ENCODE measurements at places on chromosomes 11 and 22. TPM values are rescaled to one million over a fixed set of nuclear protein-coding genes. Genes with fewer than 3 reads are reported as not detected.

Gene SMIM35
- polyA plus RNA-seq, result 0.04 TPM

Gene PTS
- polyA plus RNA-seq, result 26.3 TPM

Gene TBCEL
- 5.3 TPM for polyA plus RNA-seq

GRCh38 chr11:64996710-64997380, at the start of gene BATF2:
TSS of gene BATF2 (minus strand) at chr11:64996971. CDS start at chr11:64996914, 57 bp downstream.
- peak; percentile 94 for DNase-seq

GRCh38 chr11:110072930-110073329, 20.3 kb upstream of the ZC3H12C start:
- DNase-seq, result no peak

DNA sequence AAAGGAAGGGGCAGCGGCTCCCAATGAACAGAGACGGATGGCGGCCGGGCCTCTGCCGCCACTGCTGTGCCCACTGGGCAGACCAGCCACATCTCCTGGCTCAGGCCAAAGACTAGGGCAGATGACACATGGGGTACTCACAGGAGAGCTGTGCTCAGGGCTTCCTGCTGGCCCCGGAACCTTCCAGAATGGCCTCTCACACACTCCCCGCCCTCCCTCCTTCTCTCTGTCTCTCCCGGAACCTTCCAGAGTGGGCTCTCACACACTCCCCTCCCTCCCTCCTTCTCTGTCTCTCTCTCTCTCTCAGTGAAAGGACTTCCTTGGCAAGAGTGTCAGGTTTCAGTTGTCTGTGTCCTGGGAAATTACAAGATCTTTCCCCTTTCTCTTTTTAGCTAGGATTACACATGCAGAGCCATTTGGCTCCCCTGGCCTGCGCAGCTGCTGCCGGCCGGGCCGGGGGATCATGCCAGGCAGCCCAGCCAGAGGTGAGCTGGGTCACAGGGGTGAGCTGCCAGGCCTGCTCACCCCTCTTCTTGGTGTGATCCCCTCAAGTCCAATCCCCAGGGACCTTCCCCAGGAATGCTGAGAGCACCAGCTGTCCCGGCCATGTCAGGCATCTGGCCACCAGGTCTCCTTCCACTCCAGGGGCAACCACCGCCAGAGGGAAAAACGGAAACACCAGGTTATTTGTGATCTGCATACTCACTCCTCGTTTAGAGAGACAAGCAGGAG, 45.3 kb upstream of the ADA2 start:
- DNase-seq, result no peak

- DNase-seq, result peak; percentile 57
These were observed at the start of gene ENDOD1 for GRCh38 chr11:95089620-95090542. TSS of gene ENDOD1 (plus strand) at chr11:95089846. CDS start at chr11:95089928, 82 bp downstream.
